ENCODE measurements at places on chromosomes 16 and 17. TPM values are rescaled to one million over a fixed set of nuclear protein-coding genes. Genes with fewer than 3 reads are reported as not detected.

The NHLRC4 gene
- total RNA-seq, result not detected

The TAOK2 gene
- 41.3 TPM for total RNA-seq

DNA sequence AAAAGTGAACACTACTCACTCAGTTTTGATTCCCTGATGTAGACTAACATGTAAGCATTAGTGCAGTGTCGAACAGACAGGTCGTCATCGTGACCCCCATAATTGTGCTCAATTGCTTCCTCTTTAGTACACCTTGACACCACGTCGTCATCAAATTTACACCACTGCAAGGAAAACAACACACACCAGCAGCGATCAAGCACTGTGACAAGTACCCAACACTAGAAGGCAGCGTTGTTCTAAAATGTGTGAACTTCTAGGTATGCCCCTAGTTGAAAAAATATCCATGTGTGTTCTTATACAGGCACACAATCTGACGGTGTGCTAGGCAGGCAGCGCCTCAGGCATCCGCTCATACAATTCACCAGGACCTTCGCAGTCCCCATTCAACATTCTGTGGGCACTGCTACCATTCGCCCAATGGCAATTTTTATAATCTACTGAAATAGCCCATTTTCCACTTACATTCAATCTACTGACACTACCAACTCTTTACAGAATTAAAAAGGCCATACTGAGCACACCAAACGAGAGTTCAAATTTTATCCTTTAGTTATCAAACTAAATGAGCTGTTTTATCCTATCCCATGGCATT, 23.1 kb downstream of the LITAFD start:
- DNase-seq, result no peak

GRCh38 chr17:382644-383533, 30.3 kb upstream of the RPH3AL start:
- no peak for DNase-seq

DNA sequence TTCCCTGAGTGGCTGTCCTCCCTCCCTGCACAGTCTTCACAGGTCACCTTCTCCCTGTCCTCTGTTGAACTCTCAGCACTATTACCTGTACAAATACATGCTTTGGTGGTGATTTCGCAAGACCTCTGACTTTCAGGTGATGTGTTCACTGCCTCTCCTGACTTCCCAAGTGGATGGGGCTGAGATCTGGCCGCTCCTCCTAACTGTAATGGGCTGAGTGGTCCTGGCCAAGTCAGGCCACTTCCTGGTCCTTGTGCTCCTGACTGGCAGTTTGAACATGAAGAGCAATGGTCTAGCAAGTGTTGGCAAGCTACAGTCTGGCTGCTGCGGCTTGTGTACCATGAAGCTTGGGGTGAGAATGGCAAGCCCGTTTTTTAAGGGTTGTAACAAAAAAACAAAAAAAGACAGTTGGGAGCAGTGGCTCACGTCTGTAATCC, 11.7 kb upstream of the TMED6 start:
- no peak for DNase-seq

GRCh38 chr17:60330731-60331130, 61.2 kb downstream of the USP32 start:
- no peak for DNase-seq

The MAP2K6 gene
- 1.9 TPM for total RNA-seq

The PIK3R6 gene
- total RNA-seq, result not detected

DNA sequence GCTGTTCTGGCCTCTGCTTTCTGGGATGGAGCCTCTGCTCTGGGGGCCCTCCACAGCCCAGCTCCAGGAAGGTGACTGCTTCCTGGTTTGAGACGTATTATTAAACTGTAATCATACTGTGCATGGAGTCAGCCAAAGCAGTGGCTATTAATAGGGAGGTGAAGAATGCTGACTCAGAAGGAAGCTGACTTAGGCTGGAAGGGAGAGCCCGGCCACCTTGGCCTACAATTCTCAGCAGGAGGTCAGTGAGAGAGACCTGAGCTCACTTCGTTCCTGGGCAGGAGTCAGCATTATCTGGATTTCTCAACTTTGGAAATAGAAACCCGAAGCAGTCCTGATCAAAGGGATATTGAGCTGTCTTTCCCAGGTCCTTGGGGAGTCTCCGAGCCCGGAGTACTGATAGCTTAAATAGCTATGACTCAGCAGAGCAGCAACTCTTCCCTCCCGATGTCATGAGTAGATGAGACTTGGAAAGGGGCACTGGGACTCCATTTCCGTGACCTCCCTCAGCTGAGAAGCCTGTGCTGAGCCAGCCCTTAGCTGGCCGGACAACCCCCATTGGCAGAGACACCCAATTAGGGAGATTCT, 91.8 kb downstream of the YPEL2 start:
- peak; percentile 50 for DNase-seq

The EVI2A gene
- 0.39 TPM for total RNA-seq

GRCh38 chr16:727291-727977, 528 bp downstream of the HAGHL start:
- no peak for DNase-seq

- no peak for DNase-seq
Measured at GRCh38 chr16:78844682-78845081, 745.2 kb downstream of the WWOX start.

DNA sequence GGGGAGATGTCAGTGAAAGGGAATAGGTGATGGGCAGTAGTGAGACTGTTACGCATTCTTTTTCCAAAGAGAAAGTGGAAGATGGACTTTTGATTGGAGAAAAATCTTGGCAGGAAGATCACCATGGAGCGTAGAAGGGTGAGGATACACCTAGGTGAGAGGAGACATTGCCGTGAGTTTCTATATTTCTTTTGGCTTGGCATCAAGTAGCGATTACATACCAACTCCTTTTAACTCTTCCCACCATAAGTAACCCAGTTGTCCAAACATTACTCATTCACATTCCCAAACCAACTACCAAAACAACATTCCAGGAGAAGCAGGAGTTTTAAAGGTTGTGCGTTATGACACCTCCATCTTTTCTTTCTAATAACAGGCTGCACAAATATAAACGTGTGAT, 10.7 kb upstream of the KRT28 start:
- DNase-seq, result no peak

- DNase-seq, result no peak
Measured at GRCh38 chr17:46832331-46832821, 13.9 kb upstream of the WNT3 start.

GRCh38 chr16:46974352-46974751, 878 bp upstream of the DNAJA2 start:
- DNase-seq, result no peak

The CLEC19A gene
- not detected for total RNA-seq

Data from MG63 (cell line).